ENCODE measurements at places on chromosomes 4 and X.

- no peak for DNase-seq
Observed at GRCh38 chrX:112819008-112819640, 21.5 kb downstream of the AMOT start.

GRCh38 chrX:130330706-130331105, 9.0 kb upstream of the SLC25A14 start:
- DNase-seq, result peak; percentile 58

DNA sequence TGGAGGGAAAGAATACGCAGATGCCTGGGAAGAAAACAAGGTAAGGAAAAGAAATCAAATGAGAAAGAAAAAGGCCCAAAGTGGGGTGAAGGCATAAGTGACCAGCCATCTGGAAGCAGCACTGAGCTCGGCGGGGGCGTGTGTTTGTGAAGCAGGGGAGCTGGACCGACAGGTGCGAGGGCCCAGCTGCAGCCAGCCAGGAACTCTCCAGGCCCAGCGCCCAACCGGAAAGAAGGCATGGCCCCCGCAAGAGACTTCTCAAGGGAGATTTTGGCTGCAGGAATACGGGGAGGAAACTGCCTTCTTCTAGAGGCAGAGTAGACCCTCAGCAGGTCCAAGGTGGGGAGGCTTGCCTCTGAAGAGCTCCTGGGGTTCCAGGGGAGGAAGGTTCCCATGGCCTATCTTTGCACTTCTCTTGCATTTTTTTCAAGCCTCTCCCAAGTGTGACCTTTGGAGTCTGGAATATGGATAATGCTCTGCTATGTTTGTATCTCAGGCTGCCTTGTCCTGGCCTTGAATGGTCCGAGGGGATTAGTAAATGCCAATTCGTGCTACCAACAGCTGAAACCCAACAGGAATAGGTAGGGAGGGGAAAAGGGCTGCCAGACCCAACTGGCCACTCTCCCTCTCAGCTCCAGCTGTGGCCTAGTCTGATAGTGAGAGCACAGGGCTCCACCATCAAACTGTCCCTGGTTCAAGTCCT, 10.8 kb upstream of the CITED1 start:
- no peak for DNase-seq

DNA sequence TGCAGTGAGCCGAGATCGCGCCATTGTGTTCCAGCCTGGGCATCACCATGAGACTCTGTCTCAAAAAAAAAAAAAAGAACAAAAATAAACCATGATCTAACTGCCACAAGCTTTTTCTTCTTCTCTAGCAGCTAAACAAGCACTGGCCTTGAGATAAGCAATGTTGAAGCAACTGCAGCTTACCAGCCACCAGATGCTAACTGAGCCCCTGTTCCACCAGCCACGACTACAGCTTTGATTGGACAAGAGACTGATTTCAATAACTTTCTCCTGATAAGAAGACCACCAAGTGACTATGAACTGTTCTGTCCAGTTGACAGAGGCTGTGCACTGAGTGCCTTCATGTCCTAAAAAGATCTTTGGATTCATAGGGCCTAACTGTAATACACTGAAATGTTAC, 58.5 kb downstream of the DCTD start:
- DNase-seq, result no peak

DNA sequence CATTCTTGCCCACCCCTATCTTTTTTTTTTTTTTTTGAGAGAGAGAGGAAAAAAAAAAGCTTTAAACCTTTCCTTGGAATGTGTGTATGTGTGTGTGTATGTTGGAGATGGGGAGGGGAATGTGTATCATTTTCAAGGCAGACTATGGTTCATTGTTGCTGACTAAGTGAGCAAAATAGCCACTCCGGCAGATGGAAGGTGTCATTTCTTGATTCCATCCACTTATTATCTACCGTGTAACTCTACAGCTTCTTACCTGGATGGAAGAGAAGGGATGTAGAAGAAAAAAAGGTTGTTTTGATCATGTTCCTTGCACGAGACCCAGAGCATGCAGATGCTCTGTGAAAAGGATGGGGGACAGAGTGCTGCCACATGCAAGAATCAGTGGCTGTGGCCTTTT, 5.9 kb upstream of the GK2 start:
- no peak for DNase-seq

DNA sequence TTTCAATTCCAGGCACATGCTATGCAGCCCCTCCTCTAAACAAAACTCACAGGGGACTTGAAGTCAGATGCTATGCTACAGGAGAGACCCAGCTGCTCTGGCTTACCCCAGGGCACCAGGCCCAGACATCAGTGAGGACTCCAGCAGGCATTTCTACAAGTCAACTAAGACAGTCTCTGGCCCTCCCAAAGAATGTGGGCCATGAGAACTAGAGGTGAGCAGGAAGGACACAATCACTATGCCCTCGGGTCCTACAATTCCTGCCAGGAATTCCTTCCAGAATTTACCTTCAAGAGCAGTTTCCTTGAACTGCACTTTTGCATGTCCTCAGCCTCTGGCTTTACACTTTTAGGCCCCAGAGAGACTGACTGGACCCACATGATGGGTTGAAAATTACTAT, 17.4 kb downstream of the TMEM192 start:
- no peak for DNase-seq

- DNase-seq, result no peak
Observed at GRCh38 chr4:123922847-123923246, 526.3 kb downstream of the SPRY1 start.

- no peak for DNase-seq
Observed at GRCh38 chr4:130478406-130478805, 1382.5 kb downstream of the C4orf33 start.

- DNase-seq, result no peak
Observed at GRCh38 chr4:169510617-169511016, 101.8 kb downstream of the NEK1 start.

DNA sequence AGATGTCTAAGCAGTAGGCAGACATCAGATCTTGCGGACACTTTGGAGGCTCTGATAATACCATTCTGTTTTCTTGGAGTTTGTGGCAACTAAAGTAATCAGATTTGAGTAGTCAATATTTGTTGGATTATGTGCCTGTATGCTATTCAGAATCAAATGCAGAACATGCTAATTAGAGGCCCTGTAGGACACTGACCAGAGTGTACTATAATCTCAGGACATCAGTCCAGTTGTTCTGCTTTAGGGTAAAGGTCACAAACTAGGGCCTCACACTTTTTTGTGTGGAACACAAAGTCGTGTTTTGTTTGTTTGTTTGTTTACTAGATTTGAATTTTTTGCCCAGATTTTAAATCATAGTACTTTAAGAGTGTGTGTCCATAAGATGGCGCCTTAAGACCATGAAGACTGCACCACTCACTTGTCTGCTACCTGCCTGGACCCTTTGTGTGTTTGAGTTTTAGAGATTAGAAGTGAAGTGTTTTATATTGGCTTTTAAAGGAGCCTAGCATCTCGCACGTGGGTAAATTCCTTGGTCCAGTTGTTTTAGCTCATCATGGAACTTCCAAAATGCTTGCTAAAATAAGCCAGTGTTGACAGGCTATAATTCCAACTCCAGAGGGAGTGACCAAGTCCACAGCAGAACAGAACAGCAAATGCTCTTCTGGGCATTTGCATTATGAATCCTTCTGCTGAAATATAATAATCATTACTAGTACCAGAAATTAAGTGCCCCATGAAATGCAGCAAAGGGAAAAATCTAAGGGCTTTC, 34.7 kb downstream of the IL13RA1 start:
- no peak for DNase-seq

DNA sequence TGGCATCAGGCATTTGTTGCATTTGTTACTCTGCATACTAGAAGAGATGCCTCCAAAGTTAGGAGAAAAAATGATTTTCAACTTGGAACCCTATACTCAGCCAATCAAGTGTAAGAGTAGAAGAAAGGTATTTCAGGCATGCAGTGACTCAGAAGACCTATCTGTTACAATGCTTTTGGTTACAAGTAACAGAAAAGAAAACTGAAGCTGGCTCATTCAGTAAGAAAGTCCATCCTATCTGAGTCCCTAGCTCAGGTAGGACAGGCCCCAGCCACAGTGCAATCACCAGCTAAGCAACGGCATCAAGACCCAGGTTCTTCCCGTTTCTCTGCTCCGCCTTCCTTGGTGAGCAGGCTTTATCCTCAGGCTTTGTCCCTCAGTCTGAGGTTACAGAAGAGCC, 23.3 kb downstream of the MECP2 start:
- DNase-seq, result no peak

DNA sequence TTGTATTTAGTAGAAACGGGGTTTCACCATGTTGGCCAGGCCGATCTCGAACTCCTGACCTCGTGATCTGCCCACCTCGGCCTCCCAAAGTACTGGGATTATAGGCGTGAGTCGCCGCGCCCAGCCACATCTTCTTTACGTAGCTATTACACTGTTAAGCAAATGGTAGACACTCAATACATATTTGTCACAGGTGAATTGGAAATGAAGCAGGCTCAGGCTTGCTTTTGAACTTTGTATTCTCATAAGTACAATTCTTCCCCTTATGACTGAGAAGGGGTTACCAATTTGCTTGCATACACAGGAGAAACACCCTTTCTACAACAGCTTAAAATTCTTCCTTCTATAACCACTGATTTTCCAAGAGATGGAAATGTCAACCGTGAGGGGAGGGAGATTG, 787 bp upstream of the SRPX2 start:
- DNase-seq, result no peak
